ENCODE measurements at places on chromosomes 5 and 9.

DNA sequence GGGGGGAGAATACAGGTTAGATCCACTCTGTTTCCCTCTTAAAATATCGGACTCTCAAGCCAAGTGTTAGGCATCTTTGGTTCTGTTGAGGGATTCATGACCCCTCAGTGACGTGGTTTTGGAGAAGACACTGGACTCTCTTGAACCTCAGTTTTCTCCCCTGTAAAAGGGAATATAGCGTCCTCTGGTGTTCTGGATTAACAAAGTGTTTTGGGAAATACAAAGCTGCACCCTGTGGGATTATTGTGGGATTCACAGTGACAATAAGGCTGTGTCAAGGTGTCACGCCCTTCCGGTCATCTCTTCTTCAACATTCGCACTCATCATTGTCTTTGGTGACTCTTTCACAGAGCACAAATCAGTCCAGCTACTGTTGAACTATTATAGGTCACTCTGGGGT is 139.0 kb downstream of the IRX1 start:
- DNase-seq: no peak

DNA sequence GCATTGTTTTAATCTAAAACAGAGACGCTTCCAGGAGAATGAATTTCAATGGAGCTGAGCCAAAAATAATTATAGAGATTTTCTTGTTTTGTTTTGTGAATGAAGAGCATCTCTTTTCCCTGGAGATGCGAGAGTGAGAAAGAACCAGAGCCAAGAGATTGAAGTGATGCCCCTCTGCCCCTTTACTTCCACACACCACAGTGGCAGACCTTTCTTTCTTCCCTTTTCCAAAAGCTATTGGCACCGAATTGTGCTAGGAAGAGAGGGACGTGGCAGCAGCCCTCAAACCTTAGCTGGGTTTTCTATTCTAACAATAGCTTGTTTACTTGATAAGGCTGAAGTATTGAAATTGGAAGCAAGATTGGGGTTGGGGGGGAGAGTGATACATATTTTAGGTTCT is 133.0 kb upstream of the TMEM161B start:
- DNase-seq: no peak

DNA sequence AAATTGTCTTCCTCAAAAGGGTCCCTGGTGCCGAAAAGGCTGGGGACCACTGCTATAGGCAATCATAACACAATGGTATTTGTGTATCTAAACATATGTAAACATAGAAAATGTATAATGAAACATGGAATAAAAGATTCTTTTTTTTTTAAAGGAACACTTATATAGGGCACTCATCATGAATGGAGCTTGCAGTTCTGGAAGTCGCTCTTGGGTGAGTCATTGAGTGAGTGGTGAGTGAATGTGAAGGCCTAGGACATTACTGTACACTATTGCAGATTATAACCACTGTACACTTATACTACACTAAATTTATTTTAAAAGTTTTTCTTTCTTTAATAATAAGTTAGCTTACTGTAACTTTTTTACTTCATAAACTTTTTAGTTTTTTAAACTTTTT is 176.4 kb downstream of the ARRDC3 start:
- DNase-seq: no peak

GRCh38 chr9:113632776-113633590 is 169.5 kb downstream of the RGS3 start:
- DNase-seq: no peak

DNA sequence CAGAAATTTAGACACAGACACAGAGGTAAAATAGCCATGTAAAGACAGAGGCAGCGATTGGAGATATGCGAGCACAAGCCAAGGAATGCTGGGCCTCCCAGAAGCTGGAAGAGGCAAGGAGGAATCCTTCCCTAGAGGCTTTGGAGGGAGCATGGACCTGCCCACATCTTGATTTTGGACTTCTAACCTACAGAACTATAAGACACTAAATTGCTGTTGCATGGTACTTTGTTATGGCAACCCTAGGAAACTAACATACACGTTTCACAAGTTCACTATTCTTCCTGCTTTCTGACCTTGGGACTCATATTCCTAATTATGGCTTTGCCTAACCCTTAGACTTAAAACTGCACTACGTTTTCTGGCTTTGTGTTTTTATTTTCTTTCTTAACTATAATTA is 4.6 kb upstream of the LURAP1L start:
- DNase-seq: no peak

GRCh38 chr5:163535290-163535689 is 29.9 kb downstream of the MAT2B start:
- no peak for DNase-seq

DNA sequence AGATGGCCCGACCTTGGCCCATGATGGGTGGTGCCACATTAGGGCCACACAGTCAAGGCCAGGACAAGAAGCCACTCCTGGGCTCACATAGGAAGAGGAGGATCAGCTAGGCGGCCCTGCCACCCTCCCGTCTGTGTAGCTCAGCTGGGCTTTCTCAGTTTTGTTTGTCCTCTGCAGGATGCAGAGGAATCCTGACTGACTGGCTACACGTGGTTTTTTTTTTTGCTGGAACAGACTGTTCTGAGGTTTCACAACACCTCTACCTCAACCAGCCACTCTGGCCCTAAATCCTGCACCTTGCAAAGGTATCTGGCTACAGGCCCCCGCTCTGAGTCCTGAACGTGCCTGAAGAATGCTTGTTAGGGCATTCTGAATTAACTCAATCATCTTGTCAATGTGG is 88.3 kb upstream of the MSX2 start:
- DNase-seq: no peak

- DNase-seq: no peak
Measured at GRCh38 chr5:456351-457194, 13.6 kb downstream of the EXOC3 start.

DNA sequence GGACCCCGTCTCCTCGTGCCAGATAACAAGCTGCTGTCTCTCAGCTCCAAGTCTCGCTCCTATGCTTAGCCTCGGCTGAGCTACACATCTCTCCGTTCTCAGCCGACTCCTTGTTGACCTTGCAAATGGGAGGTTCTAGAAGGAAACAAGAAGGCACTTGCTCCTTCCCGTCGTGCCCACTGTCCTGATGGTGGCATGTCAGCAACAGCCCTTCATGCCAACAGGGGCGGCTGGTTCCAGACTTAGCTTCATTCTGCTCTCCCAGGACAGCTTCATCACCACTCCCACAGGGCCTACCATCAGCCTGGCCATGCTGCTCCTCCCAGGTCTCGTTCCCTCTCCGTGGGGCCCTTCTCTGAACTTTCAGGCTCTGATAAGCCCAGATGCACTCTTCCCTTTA is 13.0 kb upstream of the RASGEF1C start:
- no peak for DNase-seq
